ENCODE measurements at places on chromosomes 1 and 21. TPM values are rescaled to one million over a fixed set of nuclear protein-coding genes. Genes with fewer than 3 reads are reported as not detected.

DNA sequence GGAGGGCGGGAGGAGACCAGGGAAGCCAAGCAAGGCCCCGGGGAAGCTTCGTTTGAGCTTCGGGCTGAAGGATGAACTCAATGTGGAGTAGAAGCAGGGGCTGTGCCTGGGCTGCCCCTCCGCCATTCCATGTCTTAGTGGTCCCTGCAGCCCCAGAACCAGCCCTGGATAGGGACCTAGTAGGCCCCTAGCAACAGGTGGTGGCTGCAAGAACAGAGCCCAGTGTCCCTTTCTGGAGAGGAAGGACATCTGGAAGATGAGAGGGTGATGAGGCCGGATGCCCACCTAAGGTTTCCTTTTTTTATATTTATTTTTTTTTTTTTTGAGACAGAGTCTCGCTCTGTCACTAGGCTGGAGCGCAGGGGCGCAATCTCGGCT is 27.2 kb downstream of the ECE1 start:
- no peak for DNase-seq

- no peak for DNase-seq
Measured at GRCh38 chr1:52683367-52683940, 14.7 kb downstream of the COA7 start.

DNA sequence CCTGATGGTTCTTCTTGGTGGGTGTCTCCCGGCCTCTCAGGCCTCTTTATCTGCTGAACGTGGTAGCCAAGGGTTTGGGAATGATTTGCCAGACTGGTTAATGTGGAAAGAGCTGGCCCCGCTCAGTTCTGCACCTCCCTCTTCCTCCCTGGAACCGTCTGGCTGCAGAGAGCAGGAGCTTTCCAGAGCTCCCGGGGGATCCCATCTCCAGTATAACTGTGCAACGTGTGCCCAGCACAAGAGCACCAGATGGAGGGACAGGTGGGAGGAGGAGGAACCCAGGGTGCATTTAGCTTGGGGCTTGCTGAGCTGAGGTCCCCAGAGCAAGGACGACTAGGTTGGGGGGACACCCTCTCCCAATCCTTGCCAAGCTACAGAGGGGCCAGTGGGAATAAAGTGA is 5.0 kb downstream of the TFF1 start:
- no peak for DNase-seq

- no peak for DNase-seq
Measured at GRCh38 chr1:228368801-228369607, 37.6 kb downstream of the TRIM11 start.

- no peak for DNase-seq
Measured at GRCh38 chr1:179288977-179289376, 4.6 kb upstream of the SOAT1 start.

GRCh38 chr1:224554056-224554455 is 62.1 kb upstream of the CNIH3 start:
- DNase-seq = no peak

- DNase-seq = no peak
Measured at GRCh38 chr1:1602968-1603506, 3.1 kb upstream of the FNDC10 start.

GRCh38 chr1:211327346-211327921 is 801 bp downstream of the TRAF5 start:
- no peak for DNase-seq

- DNase-seq = no peak
Measured at GRCh38 chr1:25724966-25725365, 75.0 kb upstream of the SELENON start.

MNDA gene
- 2.2 TPM for total RNA-seq

AK4 gene
- total RNA-seq = 28.9 TPM

SPATA45 gene
- not detected for total RNA-seq

C1orf232 gene
- total RNA-seq = not detected

TRIM58 gene
- 4.2 TPM for total RNA-seq

MYCL gene
- 15.4 TPM for total RNA-seq

All from left colon (tissue), 2 donors.